ENCODE measurements at places on chromosomes 5 and 9. TPM values are rescaled to one million over a fixed set of nuclear protein-coding genes. Genes with fewer than 3 reads are reported as not detected.

- DNase-seq: no peak
These were observed 315 bp downstream of the UBQLN1 start for GRCh38 chr9:83707518-83707767.

- DNase-seq: peak; percentile 65
These were observed at the start of gene DPYSL3 for GRCh38 chr5:147509710-147510651. TSS of gene DPYSL3 (minus strand) at chr5:147510068. CDS start at chr5:147509858, 210 bp downstream.

Gene CEL
- polyA plus RNA-seq: 1.8 TPM

Gene GABRG2
- polyA plus RNA-seq: 0.25 TPM

GRCh38 chr9:134885001-134885678, 4.5 kb downstream of the FCN2 start:
- DNase-seq: no peak

Data from right lung (tissue), 10 donors.